ENCODE measurements at places on chromosomes 2 and 18.

DNA sequence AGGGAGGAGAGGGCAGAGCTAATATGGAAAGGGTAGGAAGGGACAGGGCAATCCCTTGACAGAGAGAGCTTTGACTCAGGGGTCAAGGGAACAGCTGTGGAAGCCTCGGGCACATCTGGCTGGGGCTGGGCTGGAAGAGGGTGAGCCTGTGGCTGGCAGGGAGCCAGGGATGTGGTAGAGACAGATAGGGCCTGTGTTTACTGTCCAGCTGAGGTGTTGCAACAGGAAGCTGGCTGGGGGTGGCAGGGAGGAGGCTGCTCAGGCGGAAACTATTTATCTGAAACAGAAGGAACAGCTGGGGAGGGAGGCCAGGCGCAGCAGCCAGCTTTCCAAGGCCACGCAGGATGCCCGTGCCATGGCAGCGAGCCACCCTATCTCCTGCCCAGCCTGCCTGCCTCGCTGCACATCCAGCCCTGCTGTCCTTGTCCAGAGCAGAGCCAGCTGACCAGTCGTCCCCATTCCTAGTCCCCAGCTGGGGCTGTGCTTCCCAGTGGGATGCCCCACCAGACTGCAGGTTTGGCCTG lies 264.7 kb downstream of the CYP26B1 start:
- peak; percentile 94 for DNase-seq

DNA sequence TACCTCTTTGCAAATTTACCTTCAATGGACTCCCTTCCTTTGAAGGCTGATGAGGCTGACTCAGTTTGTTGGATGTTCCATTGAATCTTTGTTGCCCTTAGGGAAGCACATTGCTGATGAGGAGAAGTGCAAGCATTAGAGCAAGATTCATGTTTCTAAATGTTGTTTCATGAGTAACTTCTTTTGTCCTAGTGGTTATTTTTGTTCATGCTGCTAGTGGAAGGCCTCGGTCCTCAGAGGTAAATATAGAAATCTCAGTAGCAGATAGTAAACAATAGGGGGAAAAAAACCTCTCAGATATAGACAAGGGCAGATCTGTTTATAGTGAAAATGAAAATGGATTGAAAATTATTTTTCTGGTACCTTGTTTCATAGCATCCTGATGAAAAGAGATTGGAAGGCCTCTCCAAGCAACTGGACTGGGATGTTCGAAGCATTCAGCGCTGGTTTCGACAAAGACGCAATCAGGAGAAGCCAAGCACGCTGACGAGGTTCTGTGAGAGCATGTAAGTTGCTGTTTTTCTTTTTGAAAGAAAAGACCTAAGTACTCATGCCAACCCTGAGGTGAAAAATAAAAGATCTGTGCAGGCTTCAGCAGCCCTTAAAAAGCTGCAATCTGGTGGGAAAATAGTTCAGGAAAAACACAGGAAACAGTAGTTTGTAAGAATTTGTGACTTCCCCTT lies 104.9 kb downstream of the CERS6 start:
- DNase-seq, result no peak

DNA sequence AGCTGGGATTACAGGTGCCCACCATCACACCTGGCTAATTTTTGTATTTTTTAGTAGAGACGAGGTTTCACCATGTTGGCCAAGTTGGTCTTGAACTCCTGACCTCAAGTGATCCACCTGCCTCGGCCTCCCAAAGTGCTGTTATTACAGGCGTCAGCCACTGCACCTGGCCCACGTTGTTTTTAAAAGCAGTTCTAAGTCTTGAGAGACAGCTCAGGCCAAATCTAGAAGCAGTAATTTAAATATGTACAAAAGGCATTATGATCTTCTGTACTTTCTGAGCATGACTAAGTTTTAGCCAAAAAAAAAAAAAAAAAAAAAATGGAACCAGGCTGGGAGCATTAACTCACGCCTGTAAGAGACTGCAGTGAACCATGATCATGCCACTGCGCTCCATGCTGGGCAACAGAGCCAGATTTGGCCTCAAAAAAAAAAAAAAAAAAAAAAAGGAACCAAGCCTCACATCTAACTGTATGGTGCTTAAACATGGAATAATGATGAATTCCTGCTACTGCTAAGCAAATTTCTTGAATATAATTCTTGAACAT lies 4.0 kb downstream of the ABHD3 start:
- peak; percentile 33 for DNase-seq

DNA sequence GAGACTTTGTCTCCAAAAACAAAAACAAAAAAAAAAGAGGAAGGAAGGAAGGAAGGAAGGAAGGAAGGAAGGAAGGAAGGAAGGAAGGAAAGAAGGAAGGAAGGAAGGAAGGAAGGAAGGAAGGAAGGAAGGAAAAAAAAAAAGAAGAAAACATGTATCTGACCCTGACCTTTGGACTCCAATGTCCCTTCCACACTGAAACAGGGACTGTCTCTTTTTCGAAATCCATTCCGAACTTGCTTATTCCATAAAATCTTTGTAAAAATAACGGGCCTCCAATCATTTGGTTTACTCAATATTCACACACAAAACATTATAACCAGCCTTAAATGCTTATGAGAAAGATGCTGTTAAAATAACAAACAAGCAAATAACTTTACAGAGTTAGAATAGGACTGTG lies 225.7 kb downstream of the TCF4 start:
- DNase-seq, result no peak

DNA sequence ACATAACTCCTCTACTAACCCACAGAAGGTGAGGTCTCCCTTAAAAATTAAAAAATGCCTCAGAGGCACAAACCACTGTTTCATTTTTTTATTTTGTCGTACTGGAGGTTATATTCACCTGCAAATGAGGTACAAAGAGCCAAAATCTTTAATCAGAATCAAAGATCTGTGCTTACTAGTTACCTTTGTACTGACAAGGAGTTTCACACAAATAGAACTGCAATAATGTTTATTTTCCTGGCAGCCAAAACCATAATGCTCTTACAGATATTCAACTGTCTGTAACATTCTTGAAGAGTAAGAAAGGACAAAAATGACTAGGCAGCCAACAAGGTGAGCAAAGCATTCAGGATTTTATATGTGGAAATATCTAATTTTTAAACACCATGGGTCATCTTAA lies 105.1 kb upstream of the NOL4 start:
- DNase-seq, result no peak

- DNase-seq, result no peak
Observed at GRCh38 chr2:8324901-8325300, 357.0 kb upstream of the ID2 start.

- no peak for DNase-seq
Observed at GRCh38 chr2:217000406-217000805, 140.5 kb upstream of the TNP1 start.

- no peak for DNase-seq
Observed at GRCh38 chr2:173806761-173807160, 158.4 kb downstream of the SP3 start.

GRCh38 chr2:11069566-11070185 lies 85.6 kb upstream of the SLC66A3 start:
- no peak for DNase-seq

DNA sequence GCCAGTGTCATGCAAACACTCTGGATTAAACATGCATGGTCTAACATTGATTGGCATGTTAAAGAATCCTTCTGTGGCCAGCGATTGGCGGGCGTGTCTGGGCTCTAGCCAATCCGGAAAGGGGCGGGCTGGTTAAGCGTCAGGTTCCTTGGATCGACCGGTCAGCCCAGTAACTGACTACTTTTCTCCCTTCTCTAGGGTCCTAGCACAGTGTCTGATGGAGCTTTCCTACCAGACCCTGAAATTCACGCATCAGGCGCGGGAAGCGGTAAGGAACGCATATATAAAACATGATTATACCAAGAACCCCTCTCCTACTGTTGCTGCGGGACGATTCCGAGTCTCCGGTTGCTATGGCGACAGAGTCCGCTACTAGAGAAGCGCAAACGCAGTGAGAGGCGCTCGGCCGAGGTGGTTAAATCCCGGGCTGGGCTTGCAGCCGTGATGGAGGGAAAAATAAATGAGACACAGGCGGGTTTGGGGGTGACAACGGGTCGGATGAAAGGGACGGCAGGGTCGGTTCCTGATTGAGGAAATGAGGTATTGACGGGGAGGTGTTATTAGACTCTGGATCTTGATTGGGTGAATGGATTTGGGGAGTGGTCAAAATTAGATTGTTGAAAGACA lies 29.4 kb downstream of the KATNAL2 start:
- DNase-seq, result peak; percentile 57

DNA sequence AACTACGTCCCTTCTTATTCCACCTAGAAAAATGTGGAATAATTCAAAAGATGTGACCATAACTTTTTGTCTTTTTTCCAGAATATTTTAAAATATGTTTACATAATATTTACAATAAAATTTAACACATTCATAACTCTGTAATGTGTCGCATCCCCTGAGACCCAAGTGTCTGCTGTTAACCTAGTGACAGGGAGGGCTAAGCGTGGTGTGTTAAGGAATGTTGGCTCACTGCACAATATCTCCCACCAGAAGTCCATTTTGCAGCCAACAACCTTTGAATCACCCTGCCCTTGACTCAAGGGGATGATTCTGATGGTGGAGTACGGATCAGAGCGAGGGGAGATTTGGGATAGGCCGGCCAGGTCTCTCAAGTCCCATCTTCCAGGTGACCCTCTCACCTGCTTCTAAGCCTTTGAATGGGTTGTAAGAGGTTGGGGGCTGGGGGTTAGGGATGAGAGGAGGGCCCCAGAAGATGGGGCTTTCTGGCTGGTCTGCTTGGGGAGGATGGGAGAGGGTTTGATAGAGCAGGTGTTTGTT lies 43.3 kb downstream of the SERTAD2 start:
- no peak for DNase-seq

DNA sequence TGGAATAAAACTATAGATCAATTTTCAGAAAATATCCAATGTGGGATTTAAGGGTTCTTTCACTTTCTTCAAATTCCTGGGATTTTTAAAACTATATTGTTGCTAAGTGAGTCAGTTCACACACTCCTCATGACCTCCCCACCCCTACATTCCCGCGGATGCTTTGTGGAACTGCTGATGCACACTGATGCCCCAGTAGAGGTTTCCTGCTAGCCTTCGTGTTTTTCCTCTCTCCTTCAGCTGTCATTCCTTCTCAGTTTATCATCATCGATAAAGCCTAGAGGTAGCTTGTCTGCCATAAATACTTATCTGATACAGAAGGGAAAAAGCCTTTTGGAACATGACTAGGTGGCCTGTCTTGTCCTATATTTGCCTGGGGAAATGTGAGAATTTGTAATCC lies 67.4 kb upstream of the GALNT5 start:
- DNase-seq, result no peak

GRCh38 chr2:128753800-128754199 lies 435.1 kb upstream of the HS6ST1 start:
- no peak for DNase-seq

- no peak for DNase-seq
Observed at GRCh38 chr18:10100196-10100595, 186.4 kb downstream of the VAPA start.

DNA sequence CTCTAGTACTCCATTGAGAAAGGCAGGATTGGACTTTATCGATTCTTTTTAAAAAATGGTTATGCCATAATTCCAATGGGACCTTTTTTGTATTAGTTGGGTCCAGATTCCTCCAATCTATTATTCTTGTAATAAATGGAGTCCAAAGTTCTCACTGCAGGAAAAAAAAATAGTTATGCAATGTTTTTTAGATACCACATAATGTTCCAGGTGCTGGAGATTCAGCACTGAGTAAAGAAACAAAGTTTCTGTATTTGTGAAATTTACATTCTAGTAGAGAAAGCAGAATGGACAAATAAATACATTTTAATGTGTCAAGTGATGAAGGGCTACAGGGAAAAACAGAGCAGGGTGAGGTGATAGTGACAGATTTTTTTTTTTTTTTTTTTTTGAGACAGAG lies 78.5 kb upstream of the MYCN start:
- DNase-seq, result no peak

DNA sequence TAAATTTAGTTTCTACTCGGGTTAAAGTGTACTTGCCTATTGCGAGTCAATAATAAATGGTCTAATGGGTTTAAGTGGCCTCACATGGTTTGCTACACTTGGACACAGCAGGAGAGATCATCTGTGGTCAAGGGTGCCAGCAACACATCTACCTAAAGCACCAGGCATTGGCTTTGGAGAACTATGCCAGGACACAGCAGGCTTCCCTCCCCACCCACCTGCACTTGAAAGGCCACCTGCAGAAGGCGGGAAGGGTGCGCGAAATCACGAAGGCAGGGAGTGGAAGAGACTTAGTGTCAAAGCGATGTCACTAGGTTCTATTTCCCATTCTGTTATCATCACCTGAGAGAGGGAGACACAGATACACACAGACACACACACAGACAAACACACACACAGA lies 44.5 kb downstream of the MYT1L start:
- DNase-seq, result no peak

DNA sequence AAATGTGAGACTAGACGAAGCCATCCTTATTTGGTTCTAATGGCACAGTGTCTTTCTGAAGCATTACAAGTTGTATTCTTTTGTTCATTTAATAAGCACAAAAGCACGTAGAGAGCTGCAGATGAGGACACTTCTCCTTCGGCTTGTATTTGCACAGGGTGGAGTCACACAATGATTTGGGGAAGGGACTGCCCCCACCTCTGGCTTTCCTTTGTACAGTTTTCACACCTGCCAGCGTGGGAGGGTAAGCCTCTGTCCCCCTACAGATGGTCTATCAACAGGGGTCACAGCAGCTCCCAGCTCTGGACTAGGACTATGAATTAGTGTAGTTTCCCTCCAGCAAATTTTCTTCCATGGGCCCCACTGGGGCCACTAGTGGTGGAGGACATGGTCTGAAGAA lies 108.2 kb upstream of the KLHL14 start:
- DNase-seq, result no peak

DNA sequence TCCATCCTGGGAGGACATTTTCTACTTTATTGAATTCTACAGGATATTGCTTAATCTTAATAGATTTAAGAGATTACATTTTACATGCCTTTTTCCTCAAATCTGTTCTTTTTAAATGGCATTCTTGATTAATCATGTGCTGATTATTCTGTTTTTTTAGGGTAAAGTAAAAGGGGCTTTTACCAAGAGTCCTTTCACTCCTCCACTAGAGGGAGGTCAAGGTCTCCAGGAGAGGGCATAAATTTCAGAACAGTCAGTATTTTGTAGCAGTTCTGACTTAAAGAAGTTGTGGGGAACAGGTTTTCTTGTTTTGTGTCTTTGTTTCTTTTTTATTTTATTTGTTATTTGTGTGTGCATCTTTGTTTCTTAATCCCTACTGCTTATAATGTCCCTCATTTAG lies 25.4 kb downstream of the WDR75 start:
- DNase-seq, result peak; percentile 33

- DNase-seq, result no peak
Observed at GRCh38 chr2:61220768-61221167, 58.8 kb downstream of the C2orf74 start.

GRCh38 chr18:66136039-66136438 lies 385.2 kb downstream of the CDH7 start:
- DNase-seq, result no peak

DNA sequence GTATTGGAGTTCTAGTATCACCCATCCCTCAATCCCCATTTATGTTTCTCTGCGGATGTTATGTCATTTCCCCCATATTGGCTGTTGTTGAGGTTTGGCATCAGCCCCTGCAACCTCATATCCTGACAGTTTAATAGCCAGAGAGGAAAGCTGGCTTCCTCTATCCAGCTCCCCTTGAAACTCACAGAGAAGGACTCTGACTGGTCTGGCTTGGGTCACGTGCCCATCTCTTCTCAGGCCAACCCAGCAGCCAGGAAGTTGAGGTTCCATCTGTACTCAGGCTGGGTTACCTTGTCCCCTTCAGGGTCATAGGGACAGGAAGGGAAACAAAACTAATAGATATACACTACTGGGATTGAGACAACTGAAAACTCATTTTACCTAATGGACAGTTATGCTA lies 148.0 kb upstream of the SLC14A2 start:
- peak; percentile 69 for DNase-seq
